ENCODE measurements at places on chromosomes 4 and X. TPM values are rescaled to one million over a fixed set of nuclear protein-coding genes. Genes with fewer than 3 reads are reported as not detected.
A peak's percentile ranks its signal among the peaks of the same experiment; 100 is the strongest.

The PF4V1 gene
- not detected for total RNA-seq

DNA sequence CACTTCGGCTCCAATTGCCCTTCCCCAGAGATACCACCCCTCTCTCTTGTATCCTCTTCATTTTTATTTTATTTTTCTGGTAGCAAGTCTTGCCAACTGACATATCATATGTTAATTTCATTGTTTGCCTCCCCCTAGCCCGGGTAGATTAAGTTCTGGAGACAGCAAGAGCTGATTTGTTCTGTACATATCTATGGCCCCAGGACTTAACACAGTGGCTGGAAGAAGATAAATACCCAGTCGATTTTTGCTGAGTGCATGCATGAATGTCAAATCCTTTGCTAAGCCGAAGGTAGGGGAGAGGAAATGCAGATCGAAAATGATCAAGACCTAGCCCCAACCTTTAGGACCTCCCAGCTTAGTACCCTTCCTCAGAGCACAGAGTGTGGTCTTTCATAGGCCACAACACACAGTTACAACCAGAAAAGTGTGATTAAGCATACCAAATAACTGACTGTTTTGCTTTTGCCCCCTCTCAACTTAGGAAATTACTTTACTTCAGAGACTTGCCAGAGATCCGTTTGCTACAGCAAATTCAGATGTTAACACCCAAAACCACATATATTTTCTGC is 58.7 kb upstream of the KLF3 start:
- no peak for DNase-seq

The VSIG4 gene
- total RNA-seq: not detected

DNA sequence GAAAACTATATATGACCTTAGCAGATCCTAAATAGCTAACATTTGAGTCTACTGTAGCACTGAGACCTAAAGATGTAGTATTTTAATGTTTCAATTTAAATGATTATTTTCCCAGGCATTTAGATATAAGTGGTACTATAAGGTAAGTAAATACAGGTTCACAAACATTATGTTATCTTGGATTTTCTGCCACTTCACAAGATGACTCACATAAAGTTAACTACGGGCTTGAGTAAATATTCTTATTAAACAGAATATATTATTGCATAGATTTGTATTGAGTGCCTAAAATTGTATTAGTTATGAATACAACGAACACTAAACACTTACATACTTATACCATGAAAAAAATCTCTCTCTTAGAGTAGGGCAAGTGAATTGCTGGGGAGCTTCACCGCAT is 34.2 kb upstream of the VCX3B start:
- DNase-seq: no peak

DNA sequence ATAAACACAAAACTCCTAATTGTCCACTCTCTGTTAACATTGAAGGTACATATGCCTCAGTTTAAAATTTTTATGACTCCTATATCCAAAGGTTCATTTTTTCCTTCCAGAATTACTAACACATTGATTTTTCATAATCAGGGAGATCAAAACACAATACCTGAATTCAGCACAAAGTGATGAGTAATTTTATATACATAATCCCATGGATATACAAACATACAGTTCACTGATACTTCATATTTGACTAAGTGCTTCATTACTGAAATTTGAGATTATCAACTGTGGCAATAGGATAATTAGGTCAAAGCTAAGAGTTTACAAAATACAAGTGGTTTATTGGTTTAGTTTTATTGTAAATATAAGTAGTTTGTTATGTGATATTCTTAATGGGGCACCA is 176.2 kb upstream of the PRPS2 start:
- no peak for DNase-seq

DNA sequence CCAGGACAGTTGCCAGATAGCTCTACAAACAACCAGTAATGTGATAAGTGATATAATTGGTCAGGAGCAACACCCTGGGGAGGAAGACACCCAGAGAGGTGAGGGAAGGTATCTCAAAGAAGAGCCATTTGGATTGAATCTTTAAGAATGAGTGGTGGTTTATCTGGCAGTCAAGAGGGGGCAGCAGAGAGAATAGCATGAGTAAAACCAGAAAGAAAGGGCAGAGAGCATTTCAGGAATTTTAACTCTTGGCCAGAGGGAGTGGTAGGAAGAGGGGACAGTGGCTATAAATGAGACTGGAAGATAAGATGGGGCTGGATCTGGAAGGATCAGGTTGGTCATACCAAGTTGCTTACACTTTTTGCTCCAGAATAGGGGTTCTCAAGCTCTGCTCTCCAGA is 5.9 kb upstream of the SEPTIN6 start:
- peak; percentile 73 for DNase-seq

The TMEM31 gene
- total RNA-seq: not detected

GRCh38 chr4:20364969-20365368 is 113.3 kb downstream of the SLIT2 start:
- DNase-seq: no peak

The MTCP1 gene
- 6.3 TPM for total RNA-seq

The ABCG2 gene
- 0.76 TPM for total RNA-seq

The OCIAD1 gene
- total RNA-seq: 147 TPM
